ENCODE measurements at places on chromosomes 1 and 21.

- no peak for DNase-seq
These were observed 730.9 kb downstream of the PTPRU start for GRCh38 chr1:29967261-29967660.

DNA sequence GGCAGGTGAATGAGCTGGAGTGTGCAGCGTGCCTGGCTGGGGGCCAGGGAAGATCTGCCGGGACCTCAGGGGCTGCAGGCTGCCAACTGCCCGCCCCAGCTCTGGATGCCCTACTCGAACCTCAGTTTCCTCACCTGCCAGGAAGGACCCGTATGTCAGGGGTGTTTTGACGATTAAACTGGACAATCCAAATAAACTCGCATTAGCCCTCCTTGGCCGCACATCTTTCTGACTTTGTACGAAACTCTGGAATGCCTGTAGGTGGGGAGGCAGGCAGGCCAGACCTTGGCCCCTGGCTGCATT, 8.3 kb upstream of the ZNF669 start:
- no peak for DNase-seq

DNA sequence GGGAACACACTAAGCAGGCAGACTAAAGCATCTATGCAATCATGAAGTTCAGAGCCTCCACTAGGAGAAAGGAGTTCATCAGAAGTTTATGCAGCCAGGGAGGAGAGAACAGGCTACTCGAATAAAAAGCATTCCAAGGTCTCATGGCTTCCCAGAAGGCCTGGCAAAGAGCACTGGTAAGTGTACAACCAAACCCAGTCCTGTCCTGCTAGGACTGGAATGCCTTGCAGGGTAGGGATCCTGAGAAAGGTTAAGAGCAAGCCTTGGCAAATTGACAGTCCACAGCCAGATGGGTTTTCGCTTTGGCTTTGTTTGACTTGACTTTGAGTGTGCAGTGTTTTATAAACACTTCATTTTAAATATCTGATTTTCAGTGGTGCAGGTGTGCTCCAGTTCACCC, 133.6 kb upstream of the ATP1B1 start:
- DNase-seq = no peak

- DNase-seq = no peak
These were observed 12.6 kb downstream of the DFFB start for GRCh38 chr1:3869751-3870301.

GRCh38 chr1:30912224-30912623, 3.7 kb upstream of the SDC3 start:
- DNase-seq = no peak

GRCh38 chr1:43363283-43363934, 4.4 kb downstream of the ELOVL1 start:
- DNase-seq = no peak

DNA sequence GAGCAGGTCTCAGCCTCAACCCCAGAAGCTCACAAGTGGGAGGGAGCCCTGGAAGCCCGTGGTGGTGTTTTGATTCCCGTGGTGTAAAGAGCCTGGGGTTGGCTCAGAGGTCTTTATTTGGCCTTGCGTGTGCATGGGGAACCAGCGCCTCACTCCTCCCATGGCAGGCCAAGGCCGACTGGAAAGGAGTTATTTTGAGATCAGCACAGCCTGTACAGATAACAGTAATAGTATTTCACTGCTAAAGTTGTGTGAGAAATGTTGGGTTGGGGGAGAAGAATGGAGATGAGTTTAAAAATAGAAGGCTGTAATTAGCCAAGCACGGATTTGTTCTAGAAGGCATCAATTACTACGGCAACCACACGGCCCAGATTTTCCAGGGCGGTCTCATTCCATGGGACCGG, 186.5 kb downstream of the DYRK1A start:
- DNase-seq = no peak

DNA sequence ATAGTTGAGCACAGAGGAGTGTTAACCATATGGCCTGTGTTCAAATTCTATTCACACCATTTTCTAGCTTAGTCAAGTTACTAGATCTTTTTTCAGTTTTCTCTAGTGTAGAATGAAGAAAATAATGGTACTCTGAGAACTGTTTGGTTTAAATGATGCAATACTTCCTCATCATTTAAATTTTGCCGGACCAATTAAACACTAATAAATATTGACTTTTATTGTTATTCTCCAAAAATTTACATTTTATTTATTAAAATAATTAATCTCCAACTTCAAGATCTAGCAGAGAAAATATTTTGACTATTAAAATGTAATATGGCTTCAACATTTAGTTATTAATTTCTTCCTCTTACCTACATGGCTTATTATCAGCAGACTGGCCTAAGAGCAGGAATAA, 123.1 kb downstream of the OLFM3 start:
- no peak for DNase-seq

DNA sequence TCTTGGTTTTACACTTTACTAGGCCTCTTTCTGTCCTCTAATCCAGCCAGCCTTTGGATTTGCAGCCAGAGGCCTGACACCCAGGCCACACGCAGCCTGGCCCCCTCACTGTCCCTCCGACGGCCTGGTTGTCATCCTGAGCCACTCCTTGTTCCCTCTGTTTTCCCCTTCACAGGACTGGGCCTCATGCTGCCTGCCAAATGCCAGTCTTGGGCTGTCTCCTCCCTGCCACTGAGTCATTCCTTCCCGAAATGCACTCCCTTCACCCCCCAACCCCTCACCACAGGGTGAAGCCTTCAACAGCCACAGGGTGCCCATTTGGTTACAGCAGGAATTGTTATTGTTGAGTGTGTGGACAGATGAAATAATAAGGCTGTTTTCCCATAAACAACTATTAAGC, 21.3 kb downstream of the ACOT11 start:
- DNase-seq = no peak

GRCh38 chr1:61119085-61119484, 36.7 kb downstream of the NFIA start:
- no peak for DNase-seq

GRCh38 chr1:15020943-15021745, 132.4 kb upstream of the TMEM51 start:
- no peak for DNase-seq

Measured in stimulated activated CD8-positive, alpha-beta memory T cell treated with anti-CD3 and anti-CD28 coated beads, Interleukin-2, amount 100 ng/mL, for 1 hour (primary cell).